ENCODE measurements at places on chromosomes 4 and X. TPM values are rescaled to one million over a fixed set of nuclear protein-coding genes. Genes with fewer than 3 reads are reported as not detected.

Gene CLCN4
- total RNA-seq: 4.9 TPM

Gene CD40LG
- not detected for total RNA-seq

GRCh38 chr4:7335344-7336066 lies 99.2 kb downstream of the PSAPL1 start:
- H3K4me1 ChIP-seq: no peaks in the 10 kb centered on the region
- H3K4me3 ChIP-seq: no peak overlapping the region
- DNase-seq: peak; percentile 87

DNA sequence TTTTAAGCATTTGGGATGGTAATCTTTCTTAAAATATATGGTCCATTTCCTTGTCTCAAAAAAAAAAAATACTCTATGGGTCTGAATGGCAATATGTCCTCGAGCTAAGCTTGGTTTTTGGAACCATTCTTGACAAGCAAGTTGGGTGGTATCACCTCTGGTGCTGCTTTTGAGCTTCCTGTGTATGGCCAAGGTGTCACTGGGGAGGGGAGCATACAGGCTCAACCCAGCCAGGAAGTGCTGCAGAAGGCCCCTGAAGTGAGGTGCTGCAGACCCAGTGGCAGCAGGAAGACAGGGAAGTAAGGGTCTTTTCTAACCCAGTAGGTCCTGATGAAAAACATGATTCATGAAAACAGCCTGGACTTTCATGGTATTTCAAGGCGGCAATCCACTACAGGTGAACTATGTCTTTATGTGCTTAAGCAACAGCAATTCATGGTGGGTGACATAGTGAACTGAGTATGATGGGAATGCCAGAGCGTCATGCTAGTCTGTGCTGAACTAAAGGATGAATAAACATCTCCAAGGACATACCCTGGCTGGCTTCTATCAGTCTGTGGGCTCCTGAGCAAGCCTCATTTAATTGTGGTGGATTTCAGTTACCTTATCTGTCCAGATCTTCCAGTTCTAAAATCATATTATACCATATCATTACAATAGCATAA lies 15.1 kb downstream of the TRAPPC2 start:
- H3K27ac ChIP-seq: no peak overlapping the region
- H3K36me3 ChIP-seq: no peaks in the 10 kb centered on the region
- H3K27me3 ChIP-seq: no peaks in the 10 kb centered on the region
- DNase-seq: no peak
- H3K4me1 ChIP-seq: no peaks in the 10 kb centered on the region

DNA sequence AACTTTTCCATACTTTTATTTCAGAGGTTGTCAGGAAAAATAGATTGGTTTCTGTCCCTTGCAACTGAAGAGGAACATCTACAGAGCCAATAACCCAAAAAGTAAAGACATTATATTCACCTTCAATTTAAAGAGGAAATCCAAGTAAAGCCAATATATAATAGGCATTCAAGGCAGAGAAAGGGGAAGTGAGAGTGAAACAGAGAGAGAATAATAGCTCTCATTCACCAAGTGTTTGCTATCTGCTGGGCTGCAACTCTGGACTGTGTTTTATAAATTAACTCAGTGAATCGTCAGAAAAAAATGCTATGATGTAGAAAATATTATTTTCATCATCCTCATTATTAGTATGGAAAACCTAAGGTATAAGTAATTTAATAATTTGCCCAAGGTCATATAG lies 448.5 kb downstream of the TRAM1L1 start:
- no peaks in the 10 kb centered on the region for H3K36me3 ChIP-seq
- no peak overlapping the region for H3K4me3 ChIP-seq
- H3K4me1 ChIP-seq: no peaks in the 10 kb centered on the region
- no peak for DNase-seq

DNA sequence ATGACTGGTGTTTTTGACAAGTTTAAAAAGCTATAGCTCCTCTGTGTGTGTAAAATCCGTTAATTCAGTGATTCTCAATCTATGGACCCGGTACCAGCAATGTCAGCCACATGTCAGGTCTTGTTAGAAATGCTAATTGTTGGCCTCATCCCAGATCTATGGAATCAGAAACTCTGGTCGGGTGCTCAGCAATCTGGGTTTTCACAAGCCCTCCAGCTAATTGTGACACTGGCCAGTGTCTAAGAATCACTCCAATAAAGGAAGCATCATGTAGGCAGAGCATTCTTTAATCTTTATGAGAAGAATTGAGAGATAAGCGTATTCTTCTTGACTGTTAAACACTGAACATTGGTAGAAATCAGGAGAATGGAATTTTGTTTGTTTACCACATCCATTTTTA lies 1498.2 kb upstream of the TENM3 start:
- H3K4me3 ChIP-seq: no peak overlapping the region
- no peak overlapping the region for H3K27ac ChIP-seq
- H3K4me1 ChIP-seq: no peaks in the 10 kb centered on the region
- no peaks in the 10 kb centered on the region for H3K36me3 ChIP-seq

DNA sequence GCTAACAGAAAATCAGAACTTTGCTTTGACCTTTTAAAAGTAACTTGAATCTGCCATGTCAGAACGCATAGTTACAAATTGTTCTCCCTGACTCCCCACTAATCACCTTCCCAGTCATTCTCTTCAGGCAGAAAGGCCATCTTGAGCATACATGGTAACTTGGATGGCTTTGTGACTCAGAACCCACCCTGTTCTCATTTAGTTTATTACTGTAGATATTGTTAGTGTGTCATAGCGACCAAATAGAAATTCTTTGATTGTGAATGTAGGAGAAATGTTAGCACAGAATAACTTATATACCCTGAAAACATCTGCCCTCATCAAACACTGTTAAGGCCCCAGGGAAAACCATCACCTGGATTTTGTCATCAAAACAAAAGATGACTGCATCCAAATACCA lies 382.0 kb downstream of the MAGEB5 start:
- no peak overlapping the region for H3K4me3 ChIP-seq
- no peaks in the 10 kb centered on the region for H3K27me3 ChIP-seq
- H3K4me1 ChIP-seq: no peaks in the 10 kb centered on the region
- H3K27ac ChIP-seq: no peak overlapping the region
- DNase-seq: no peak
- no peaks in the 10 kb centered on the region for H3K36me3 ChIP-seq

GRCh38 chr4:184444215-184444952 lies 30.0 kb downstream of the IRF2 start:
- H3K4me3 ChIP-seq: no peak overlapping the region
- peaks cover 66% of the 10 kb centered on the region for H3K4me1 ChIP-seq
- no peaks in the 10 kb centered on the region for H3K36me3 ChIP-seq
- no peak for DNase-seq

- no peak for DNase-seq
- H3K27me3 ChIP-seq: no peaks in the 10 kb centered on the region
- H3K4me3 ChIP-seq: no peak overlapping the region
- H3K4me1 ChIP-seq: peaks cover 14% of the 10 kb centered on the region
Observed at GRCh38 chr4:107691378-107691777, 28.7 kb downstream of the PAPSS1 start.

GRCh38 chr4:100869276-100869675 lies 351.5 kb upstream of the EMCN start:
- no peak for DNase-seq
- H3K36me3 ChIP-seq: no peaks in the 10 kb centered on the region
- H3K4me1 ChIP-seq: 0 out of 2 replicates have a peak, but pooled peaks cover 4% of the 10 kb centered on the region
- no peaks in the 10 kb centered on the region for H3K27me3 ChIP-seq
- no peak overlapping the region for H3K4me3 ChIP-seq
- H3K27ac ChIP-seq: no peak overlapping the region

Gene SUV39H1
- 14.1 TPM for total RNA-seq

GRCh38 chr4:151628001-151628608 lies 132.7 kb downstream of the GATB start:
- no peaks in the 10 kb centered on the region for H3K36me3 ChIP-seq
- no peak for DNase-seq
- peaks cover 5% of the 10 kb centered on the region for H3K4me1 ChIP-seq
- H3K27ac ChIP-seq: no peak overlapping the region

- peak; percentile 47 for DNase-seq
- H3K4me3 ChIP-seq: no peak overlapping the region
- H3K27ac ChIP-seq: no peak overlapping the region
- H3K36me3 ChIP-seq: no peaks in the 10 kb centered on the region
- H3K4me1 ChIP-seq: no peaks in the 10 kb centered on the region
Observed at GRCh38 chrX:31423609-31424189, 351.9 kb upstream of the FTHL17 start.

DNA sequence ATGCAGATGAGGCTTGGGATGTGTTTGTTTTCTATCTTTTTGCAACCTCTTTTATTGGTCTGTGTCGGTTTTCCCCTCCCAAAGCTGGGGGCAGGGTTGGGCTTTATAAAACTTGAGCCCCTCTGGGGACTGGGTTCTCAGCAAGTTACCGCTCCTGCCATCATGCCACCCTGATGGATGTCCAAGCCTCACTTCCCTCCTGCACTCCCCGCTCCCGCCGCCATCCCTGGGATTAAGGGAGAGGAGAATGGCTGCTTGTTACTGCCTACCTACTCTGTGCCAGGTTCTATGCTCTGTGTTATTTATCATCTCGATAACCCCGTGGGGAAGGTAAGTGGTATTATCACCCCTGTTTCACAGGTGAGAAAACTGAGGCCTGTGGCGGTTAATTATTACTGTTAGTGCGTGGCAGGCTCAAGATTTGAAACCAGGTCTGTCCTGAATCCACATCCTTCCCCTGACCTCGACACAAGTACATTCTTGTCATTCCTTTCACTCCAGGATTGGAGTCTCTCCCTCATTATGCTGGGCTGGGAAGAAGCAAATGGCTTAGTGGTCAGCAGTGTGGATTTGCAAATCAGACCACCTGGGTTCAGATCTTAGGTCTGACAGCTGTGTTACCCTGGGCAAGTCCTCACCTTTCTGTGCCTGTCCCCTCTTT lies 4.5 kb downstream of the UBA1 start:
- H3K4me3 ChIP-seq: peak overlapping the region; percentile 82
- peaks cover 19% of the 10 kb centered on the region for H3K36me3 ChIP-seq
- no peaks in the 10 kb centered on the region for H3K27me3 ChIP-seq

GRCh38 chr4:183035726-183036415 lies 63.2 kb upstream of the WWC2 start:
- H3K4me1 ChIP-seq: peaks cover 5% of the 10 kb centered on the region
- H3K4me3 ChIP-seq: no peak overlapping the region
- H3K27ac ChIP-seq: no peak overlapping the region

DNA sequence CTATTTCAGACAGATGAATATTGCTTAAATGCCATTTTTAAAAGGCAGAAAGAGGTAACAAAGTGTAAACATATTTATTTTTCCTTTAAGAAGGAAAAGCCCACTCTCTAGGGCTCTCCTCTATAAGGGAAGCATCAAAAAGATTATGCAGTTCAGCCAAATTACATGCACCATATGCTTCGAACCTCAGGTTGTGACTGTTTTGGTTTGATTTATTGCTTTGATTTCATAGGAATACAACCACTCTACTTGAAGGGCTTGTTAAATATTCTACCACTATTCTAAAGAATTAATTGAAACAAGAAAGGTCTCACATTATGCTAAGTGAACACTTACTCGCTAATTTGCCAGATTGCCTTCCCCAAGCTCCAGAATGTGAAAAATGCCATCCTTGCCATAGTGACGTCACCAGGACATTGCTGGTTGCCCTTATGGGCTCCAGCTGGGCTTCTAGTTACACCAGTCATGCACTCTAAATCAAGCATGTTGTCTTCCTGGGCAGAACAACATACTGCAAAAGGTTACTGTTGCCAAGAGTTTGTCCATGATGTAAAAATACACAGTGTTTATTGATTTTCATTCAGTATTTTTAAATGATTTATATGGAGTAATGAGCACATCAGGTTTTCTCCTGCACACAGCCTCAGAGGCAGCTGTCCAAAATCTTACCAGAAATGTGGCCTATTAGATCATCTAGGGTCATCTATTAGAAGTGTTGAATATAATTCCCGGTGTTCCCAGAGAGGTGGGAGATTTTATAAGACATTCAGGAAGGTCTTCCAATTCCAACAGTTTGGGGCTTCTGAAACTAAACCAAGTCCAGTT lies 164.4 kb upstream of the RAPGEF2 start:
- no peaks in the 10 kb centered on the region for H3K36me3 ChIP-seq
- H3K27ac ChIP-seq: no peak overlapping the region
- no peaks in the 10 kb centered on the region for H3K4me1 ChIP-seq
- H3K4me3 ChIP-seq: no peak overlapping the region

DNA sequence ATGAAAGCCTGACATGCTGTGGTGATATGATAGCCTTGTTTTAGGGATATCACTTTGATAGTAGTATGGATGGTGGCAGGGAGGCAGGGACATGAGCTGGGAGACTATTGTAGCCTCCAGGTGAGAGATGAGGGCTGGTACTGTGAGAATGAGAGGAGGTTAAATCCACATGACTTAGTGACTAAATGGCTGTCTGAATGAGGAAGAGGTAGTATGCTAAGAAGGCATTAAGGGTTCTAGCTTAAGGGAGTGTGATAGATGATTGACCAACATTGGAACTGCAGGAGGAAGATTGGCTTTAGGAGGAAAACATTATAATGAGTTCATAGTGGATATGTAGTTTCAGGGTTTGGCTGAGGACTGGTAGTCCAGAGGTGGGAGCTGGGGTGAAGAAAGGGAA lies 195.0 kb upstream of the ANK2 start:
- no peaks in the 10 kb centered on the region for H3K27me3 ChIP-seq
- H3K36me3 ChIP-seq: no peaks in the 10 kb centered on the region
- no peak overlapping the region for H3K4me3 ChIP-seq

DNA sequence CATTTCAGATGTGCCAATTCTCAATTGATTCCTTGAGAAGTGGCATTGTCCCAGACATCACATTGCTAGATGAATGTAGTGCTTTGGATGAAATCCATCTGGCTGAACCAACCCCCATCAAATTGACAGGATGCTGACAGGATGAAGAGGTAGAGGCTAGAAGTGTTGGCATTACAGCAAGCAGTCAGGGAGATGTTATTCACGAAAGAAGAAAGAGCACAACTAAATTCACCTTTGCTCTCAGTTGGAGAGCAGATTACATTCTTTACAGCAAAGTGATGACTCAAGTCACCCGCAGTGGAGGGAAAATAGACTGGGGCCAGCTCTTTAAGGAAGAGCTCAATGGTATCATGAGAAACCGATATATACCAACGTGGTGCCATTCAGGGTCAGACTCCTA lies 259.6 kb downstream of the C4orf33 start:
- no peaks in the 10 kb centered on the region for H3K4me1 ChIP-seq
- DNase-seq: no peak
- no peak overlapping the region for H3K27ac ChIP-seq
- no peaks in the 10 kb centered on the region for H3K27me3 ChIP-seq

Gene EMCN
- total RNA-seq: not detected

- H3K36me3 ChIP-seq: no peaks in the 10 kb centered on the region
- DNase-seq: peak; percentile 80
- no peaks in the 10 kb centered on the region for H3K4me1 ChIP-seq
- H3K4me3 ChIP-seq: no peak overlapping the region
- H3K27ac ChIP-seq: no peak overlapping the region
Observed at GRCh38 chr4:84258905-84259830, 239.9 kb downstream of the NKX6-1 start.

Gene DCAF12L2
- total RNA-seq: 1.9 TPM

GRCh38 chr4:107721436-107722100 lies 1.5 kb upstream of the PAPSS1 start:
- no peaks in the 10 kb centered on the region for H3K36me3 ChIP-seq
- H3K4me3 ChIP-seq: peak overlapping the region; percentile 90
- peaks cover 7% of the 10 kb centered on the region for H3K27me3 ChIP-seq
- H3K27ac ChIP-seq: no peak overlapping the region
- peak; percentile 57 for DNase-seq

GRCh38 chrX:73577361-73577760 lies 14.4 kb downstream of the CHIC1 start:
- H3K27ac ChIP-seq: no peak overlapping the region
- H3K36me3 ChIP-seq: no peaks in the 10 kb centered on the region
- peaks cover 21% of the 10 kb centered on the region for H3K4me1 ChIP-seq
- no peak overlapping the region for H3K4me3 ChIP-seq
- no peaks in the 10 kb centered on the region for H3K27me3 ChIP-seq

All from GM23338 (cell line).